NB4 (cell line): ENCODE measurements at places on chromosomes 13 and 19.
A peak's percentile ranks its signal among the peaks of the same experiment; 100 is the strongest.

- peak; percentile 46 for DNase-seq
Measured at GRCh38 chr19:13859361-13859880, 17.5 kb upstream of the NANOS3 start.

DNA sequence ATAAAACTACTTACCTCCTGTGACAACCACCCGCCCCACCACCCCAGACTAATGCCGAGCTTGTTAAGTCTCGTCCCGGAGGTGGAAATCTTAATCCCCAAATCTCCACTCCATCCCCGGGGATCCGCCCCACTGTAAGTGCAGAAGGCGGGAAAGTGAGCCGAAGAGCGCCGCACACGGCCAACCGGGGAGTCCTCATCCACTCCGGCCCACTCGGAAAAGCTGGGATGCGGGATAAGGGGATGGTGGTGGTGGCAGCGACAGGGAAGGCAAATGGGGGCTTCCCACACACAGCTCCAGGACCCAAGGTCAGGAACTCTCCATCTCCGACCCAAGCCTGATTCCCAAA lies 621 bp downstream of the FBL start:
- DNase-seq: peak; percentile 25

DNA sequence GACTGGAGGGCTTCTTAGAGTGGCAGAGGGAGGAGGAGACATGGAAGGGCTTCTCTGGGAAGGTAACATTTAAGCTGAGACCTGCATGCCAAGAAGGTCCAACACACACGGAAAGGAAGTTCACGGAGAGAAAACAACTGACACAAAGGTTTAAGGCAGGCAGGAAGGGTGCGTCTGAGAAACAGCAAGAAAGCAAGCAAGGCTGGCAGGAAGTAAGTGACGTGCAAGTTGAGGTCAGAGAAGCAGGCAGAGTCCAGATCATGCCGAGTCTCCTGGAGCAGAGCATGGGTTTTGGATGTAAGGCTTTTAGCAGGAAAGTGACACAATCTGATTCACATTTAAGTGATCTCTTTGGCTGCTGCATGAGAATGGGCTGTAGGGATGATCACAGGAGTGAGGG lies 60.5 kb downstream of the ATP7B start:
- no peak for DNase-seq

- no peak for DNase-seq
Measured at GRCh38 chr13:61252213-61252612, 163.4 kb downstream of the PCDH20 start.

DNA sequence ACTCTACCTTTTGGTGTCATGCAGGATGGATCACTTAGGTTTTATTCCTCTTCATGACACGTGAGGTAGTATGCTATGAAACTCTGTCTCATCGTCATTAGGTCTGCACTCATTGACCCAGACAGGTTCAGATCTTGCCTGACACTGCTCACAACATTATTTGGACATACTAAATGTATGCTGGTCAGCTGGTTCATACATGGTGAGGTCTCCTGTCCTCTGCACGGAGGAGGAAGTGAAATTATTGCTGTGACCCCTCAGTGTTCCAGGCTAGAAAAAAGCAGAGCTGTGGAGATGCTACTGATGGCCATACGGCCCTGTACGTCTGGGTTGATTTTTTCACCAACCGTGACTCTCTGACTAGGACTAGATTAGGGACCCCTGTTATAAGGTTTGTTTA lies 35.8 kb downstream of the LATS2 start:
- no peak for DNase-seq

DNA sequence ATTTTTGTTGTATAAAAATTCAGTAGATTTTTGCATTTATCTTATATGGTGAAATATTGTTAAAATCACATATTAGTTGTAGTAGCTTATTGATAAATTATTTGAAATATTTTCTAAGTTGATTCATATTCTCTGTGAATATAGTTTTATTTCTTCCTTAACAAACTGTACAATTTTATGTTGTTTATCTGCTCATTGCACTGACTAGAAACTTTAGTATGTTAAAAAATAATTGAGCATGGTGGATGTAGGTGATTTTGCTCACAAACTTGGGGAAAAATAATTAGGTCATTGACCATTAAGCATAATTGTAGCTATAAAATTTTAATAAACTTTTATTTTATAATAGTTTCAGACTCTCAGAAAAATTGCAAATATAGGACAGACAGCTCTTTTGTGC lies 1445.3 kb upstream of the MIR17HG start:
- no peak for DNase-seq

DNA sequence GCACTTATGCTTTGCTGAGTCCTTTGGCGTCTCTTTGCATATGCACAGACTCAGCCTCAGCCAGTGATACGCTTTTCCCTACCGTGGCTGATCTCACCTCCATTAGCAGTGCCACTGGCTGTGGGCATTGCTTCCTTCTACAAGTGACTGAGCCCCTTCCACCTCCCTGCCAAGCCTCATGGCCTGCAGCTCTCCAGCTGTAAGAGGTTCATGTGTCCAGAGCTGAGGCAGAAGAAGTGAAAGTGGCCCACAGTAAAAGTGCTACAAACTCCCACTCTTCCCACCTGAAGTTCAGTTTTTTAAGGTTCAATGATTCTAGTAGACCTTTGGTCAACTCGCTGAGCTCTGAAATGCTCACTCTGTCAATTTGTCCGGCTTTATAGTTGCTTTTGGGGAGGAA lies 44.7 kb downstream of the SMARCA4 start:
- DNase-seq: no peak

GRCh38 chr13:26050568-26051230 lies 1.1 kb downstream of the SHISA2 start:
- DNase-seq: no peak

GRCh38 chr19:17703824-17704463 lies 15.3 kb upstream of the MAP1S start:
- peak; percentile 48 for DNase-seq

- no peak for DNase-seq
Measured at GRCh38 chr19:8459095-8459494, 14.3 kb downstream of the HNRNPM start.

DNA sequence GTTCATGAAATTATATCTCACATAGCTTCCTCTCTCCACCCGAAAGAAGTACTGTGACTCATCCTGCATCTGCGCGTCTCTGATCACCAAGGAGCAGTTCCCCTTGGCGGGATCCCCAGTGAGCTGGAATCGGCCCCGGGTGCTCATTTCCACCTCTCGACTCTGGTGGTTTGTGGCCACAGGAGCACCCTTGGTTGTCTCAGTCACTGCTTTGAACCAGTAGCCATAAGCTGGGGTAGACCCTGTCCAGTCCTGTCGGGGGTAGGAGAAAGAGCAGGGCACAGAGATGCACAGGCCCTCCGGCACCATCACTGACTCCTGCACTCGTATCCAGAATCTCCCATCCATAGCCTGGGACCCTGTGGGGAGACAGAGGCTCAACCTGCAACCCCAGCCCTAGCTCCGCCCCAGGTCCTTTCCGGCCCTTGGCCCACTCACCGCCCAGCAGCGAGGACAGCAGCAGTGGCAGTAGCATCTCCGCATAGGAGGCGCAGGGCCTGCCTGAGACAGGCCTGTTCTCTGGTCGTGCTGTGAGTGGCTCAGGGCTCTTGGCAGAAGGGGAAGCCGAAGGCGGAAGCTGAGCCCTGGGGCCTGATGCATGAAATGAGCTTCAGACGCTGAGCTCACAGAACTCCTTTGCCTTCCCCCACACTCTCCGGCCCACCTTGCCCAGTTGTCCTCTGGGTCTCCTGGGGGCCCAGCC lies at the start of gene SIGLEC10:
TSS of gene SIGLEC10 (minus strand) at position 536 of the 703 bp plus-strand sequence. CDS start at position 475, 61 bp downstream.
- DNase-seq: peak; percentile 93

DNA sequence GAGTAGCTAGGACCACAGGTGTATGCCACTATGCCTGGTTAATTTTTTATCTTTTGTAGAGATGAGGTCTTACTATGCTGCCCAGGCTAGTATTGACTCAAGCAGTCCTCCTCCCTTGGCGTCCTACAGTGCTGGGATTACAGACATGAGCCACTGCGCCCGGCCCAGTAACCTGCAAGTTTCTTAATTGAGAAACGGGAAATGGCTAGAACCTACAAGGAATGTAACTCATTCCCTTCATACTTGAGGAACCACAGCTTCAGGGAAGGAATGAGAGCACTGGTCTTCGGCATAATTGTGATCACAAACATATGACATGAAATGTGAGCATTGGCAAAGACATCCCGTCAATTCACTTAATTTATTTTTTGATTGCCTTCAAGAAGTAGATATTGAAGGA lies 157.0 kb downstream of the KLF5 start:
- DNase-seq: no peak

DNA sequence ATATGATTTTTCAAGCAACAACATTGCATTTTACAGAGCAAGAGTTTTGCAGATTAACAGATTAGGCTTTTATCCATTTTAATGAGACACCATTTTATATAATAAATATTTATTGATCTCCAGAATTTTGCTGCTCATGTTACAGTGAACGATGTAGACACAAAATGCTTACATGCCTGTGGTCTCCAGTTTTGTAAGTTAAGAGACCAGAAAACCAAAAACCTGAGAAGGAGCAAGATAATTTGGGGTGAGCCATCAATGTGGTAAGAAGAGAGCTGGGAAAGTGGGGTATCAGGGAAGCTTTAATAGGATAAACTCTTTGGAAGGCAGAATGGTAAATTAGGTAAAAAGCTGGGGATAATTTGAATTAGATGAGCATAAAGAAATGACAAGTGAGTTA lies 2100.5 kb upstream of the PCDH20 start:
- no peak for DNase-seq

DNA sequence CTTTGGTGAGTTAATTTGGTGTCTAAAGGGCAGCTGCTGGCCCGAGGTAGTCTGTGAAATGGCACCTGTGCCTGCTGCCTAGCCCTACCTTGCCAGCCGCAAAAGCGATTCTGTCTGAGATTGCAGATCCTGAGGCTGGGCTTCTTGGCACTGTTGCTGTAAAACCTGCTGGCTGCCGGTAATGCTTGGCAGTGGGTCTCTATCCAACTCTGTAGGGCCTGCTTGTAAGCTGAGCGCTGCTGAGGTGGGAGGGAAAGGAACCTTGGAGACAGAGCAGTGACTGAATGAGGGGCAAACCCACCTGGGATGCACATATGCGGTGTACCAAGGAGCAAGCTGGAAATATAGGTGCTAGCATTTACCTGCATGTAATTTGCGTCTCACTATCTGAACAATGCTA lies 11.7 kb downstream of the LCP1 start:
- peak; percentile 32 for DNase-seq

- no peak for DNase-seq
Measured at GRCh38 chr19:44401139-44402115, at the start of gene ZNF285. ZNF285 (minus strand) TSS chr19:44401608; CDS start chr19:44397213, 4,395 bp downstream.

GRCh38 chr13:61192826-61193225 lies 222.8 kb downstream of the PCDH20 start:
- DNase-seq: no peak

GRCh38 chr13:41835871-41836270 lies 125.0 kb downstream of the VWA8 start:
- no peak for DNase-seq

DNA sequence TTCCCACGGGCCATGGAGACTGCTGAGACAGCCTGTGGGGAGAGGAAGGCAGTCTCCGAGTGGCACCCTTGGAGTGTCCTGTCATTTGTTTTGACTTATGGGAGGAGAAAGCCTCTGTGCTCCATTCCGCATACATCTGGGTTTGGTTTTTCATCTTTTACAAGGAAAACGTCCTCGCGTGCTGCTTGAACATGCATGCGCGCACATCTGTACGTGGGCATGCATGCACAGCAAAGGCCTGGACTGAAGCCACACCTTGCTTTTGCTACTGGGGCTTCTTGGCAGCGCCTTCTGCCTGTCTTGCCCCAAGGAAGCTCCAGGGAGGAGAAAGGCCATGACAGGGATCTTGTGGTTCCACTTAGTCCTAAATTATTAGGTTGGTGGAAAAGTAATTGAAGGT lies 44.0 kb downstream of the SUGP2 start:
- DNase-seq: no peak

DNA sequence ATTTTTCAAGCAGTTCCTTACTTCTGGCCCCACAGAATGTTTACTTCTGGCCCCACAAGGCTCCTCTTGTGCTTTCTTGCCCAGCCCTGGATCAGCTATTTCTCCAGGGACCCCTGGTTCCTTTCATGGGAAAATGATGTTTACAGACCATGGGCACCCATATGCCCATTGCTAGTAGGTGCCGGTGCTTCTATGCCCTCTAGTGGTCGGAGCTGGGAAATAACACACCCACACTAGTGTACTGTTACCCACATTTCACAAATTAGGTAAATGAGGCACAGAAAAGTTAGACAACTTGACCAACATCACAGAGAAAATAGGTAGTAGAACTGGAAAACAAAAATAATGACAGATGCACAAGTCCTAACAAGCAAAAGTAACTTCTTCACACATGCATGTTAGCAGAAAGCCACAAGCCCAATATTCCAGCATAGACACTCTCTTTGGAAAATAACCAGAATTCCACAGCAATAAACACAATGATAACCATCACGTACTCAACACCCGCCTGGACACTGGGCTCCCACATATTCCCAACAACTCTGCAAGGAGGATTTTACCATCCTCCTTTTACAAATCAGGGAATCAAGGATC lies 1.3 kb upstream of the CEACAM6 start:
- DNase-seq: peak; percentile 43

- no peak for DNase-seq
Measured at GRCh38 chr13:34696296-34696695, 245.8 kb upstream of the NBEA start.

DNA sequence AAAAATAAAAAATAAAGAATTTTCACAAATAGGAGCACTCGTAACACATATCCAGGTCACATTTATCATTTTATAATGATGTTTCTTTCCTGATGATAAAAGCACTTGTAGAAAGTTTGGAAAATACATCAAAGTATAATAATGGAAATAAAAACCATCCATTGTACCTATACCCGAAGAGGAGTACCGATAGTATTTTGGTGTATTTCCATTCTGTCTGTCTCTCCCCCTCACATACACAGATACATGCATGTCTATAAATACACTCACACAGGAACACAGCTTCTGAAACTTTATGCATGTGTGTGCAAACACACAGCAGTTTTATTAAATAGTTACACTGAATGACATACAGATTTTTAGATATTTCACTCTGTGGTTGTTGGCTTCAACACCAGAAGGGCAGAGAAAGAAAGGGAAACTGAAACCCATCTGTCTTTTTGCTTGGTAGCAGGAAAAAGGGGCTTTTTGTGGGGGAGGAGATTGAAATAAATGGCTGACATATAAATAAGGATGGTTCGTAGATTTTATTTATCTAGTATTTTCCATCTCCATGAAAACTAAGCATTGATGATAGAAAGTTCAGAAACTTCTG lies 114.8 kb downstream of the LRCH1 start:
- DNase-seq: no peak

DNA sequence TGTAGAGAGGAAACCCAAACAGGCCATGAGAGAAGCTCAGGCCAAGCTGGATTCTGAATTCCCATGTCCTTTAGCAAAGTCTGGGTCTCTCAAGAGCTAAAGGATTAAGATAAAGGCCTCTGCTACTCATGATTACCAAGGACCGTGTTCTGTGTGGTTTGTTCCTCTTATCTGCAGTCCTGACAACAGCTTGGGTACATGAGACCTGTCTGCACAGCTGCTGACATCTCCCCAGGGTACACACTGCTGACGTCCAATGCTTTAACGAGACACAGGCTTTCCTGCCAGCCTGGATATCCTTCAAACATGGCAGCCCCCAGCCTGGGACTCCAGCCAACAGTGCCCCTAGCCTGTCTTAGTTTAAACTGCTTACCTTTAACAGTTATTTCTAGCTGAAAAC lies 211.0 kb downstream of the SLC7A1 start:
- peak; percentile 12 for DNase-seq

GRCh38 chr19:27936139-27936538 lies 1276.8 kb downstream of the UQCRFS1 start:
- no peak for DNase-seq

- no peak for DNase-seq
Measured at GRCh38 chr19:23800868-23801267, 42.2 kb upstream of the ZNF681 start.
